Mammary epithelial cell (primary cell): ENCODE measurements at places on chromosomes 2 and 18. TPM values are rescaled to one million over a fixed set of nuclear protein-coding genes. Genes with fewer than 3 reads are reported as not detected.

SLC5A7 gene
- total RNA-seq = not detected in 2 replicates

IL1RL2 gene
- total RNA-seq = 4.7 TPM

OSBPL6 gene
- total RNA-seq = 32.9 and 43.2 TPM in 2 replicates

INHBB gene
- total RNA-seq = 0.11 TPM in 1 of 2 replicates, not detected in the other

ATOH8 gene
- total RNA-seq = not detected in 2 replicates

FBXO15 gene
- 0.73 and 1.1 TPM in 2 replicates for total RNA-seq

MYO7B gene
- not detected in 2 replicates for total RNA-seq

CYP27C1 gene
- 0.67 TPM for total RNA-seq

VSNL1 gene
- total RNA-seq = 5.0 and 20.0 TPM in 2 replicates

NYAP2 gene
- total RNA-seq = not detected in 2 replicates

GKN2 gene
- not detected for total RNA-seq

CD8A gene
- 0.17 TPM for total RNA-seq

RAX gene
- not detected for total RNA-seq

DNA sequence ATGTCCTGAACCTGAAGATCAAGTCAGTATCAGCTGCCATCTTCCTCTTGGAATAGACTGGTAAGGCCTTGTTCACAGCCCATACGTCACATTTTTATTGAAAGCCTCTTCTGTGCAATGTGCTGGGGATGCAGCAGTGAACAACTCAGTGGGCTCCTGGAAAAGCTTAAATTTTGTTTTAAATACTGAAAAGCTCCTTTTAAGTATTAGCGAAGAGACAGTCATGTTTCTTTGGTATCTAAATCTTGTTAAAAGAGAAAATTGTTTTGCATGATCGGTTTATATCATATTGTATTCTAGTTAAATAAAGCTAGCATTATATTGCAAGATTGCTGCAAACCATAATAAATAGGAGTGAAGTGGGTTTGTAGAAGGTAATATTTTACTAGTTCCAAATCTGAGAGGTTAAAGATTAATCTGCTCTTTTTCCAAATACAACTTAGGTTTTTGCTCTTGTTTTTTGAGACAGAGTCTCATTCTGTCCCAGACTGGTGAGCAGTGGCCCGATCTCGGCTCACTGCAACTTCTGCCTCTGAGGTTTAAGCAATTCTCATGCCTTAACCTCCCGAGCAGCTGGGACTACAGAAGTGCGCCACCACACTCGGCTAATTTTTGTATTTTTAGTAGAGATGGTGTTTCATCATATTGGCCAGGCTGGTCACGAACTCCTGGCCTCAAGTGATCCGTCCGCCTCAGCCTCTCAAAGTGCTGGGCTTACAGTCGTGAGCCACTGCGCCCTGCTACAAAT is 1.6 kb upstream of the RMDN2 start:
- no peak for DNase-seq

- no peak for DNase-seq
Measured at GRCh38 chr2:127381762-127382161, 6.0 kb downstream of the MAP3K2 start.

GRCh38 chr18:26813043-26813442 is 52.5 kb downstream of the AQP4 start:
- DNase-seq = peak; percentile 67

DNA sequence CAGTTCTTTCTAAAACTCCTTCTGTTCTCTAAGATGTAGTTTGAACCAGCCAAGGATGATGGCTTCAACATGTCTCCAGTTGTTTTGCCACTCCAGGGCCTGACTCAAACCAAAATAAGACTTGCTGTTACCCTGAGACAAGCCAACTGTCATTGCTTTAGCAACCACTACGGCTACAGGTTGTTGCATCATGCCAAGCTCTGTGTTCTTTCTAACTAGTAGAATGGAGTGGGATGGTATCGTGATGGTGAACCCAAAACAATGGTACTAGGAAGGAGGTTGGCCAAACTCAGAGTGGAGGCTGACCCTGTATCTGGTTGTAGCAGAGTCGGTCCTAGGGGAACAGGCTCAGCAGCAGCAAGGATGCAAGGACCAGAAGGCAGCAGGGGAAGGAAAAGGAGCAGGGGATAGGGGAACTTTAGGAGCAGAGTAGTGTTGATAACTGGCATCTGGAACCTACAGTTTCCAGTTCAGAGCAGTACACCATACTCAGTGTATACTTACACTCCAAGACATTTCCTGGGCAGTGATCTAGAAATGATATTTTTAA is 51.6 kb downstream of the PDK1 start:
- no peak for DNase-seq

- DNase-seq = peak; percentile 53
Measured at GRCh38 chr2:61834893-61835292, 19.0 kb downstream of the FAM161A start.

GRCh38 chr18:27860701-27861107 is 316.2 kb downstream of the CDH2 start:
- peak; percentile 8 for DNase-seq

GRCh38 chr2:15260835-15261234 is 300.3 kb downstream of the NBAS start:
- DNase-seq = no peak

DNA sequence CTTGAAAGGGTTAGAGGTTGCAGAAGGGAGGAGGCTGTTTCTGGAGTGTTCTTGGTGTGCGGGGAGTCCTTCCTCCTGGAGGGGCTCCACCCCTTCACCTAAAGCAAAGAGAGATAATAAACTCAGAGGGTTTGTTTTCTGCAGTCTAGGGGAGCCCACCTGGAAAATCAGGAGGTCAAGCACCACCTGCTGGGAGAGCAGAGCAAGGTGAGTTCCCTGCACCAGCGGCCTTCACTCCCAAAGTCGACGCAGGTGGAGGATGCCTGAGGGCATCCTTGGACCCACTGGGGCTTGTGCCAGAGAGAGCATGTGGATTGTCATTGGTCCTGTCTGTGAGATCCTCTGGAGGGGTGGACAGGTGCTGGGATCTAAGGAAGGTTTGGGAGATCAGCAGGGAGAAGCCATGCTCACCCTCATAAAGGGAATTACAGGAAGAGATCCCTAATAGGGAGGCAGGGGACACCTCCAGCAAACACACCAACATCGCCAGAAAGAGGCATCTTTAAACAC is 116.7 kb downstream of the KCNF1 start:
- no peak for DNase-seq

DNA sequence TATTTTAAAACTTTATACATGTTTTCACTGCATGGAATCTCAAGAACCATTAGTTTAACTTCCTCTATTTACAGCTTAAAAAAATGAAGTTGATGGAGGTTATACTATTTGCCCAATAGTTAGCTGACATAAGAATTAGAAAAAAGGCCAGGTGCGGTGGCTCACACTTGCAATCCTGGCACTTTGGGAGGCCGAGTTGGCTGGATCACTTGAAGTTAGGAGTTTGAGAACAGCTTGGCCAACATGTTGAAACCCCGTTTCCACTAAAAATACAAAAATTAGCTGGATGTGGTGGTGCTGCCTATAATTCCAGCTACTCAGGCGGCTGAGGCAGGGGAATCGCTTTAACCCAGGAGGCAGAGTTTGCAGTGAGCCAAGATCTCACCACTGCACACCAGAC is 125.1 kb upstream of the CDH19 start:
- no peak for DNase-seq

DNA sequence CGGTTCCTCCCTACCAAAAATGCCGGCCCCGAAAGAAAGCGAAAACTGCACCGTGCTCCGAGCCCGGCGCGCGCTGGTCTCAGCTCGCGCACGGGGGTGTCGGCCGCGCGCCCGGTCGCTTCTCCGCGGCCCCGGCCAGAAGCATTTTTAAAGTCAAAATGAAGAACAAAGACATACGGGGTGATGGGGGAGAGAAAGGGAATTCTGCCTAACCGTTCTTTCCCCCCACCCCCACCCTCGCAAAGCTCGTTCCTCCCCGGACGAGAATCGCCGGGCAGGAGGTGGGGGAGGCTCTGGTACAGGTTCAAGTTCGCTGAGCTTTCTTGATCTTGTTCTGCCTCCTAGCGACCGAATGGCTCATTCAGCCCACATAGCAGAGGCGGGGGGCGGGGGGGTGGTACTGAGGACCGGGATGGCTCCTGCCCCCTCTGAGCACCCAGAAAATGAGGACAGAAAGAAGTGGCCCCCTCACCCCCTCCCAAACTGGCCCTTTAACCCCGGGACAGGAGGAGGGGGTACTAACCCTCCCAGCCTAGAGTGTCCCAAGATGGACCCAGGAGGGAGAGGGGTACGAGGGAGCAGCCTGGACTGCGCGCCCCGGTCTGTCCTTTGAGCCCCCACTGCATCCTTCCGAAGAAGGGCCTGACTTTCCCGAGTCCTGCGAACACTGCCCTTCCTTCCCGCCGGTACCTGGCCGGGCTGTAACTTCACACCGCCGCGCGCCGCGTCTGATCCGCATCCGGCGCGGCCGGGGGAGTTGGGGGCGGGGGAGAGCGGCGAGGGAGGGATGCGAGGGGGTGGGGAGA is 3.1 kb downstream of the BCL11A start:
- peak; percentile 81 for DNase-seq

GRCh38 chr18:44838971-44839666 is 158.4 kb downstream of the SETBP1 start:
- DNase-seq = peak; percentile 57

DNA sequence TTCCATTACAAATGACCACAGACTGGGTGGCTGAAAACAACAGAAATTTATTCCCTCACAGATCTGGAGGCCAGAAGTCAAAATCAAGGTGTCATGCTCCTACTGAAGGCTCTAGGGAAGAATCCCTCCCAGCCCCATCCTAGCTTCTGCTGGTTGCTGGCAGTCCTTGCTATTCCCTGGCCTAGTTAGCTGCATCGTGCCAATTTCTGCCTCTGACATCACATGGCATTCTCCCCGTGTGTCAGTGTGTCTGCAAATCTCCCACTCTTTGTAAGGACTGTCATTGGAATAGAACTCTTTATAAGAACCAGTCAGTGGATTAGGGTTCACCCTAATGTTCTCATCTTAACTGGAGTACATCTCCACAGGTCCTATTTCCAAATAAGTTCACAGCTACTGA is 30.5 kb upstream of the NCKAP5 start:
- DNase-seq = no peak

DNA sequence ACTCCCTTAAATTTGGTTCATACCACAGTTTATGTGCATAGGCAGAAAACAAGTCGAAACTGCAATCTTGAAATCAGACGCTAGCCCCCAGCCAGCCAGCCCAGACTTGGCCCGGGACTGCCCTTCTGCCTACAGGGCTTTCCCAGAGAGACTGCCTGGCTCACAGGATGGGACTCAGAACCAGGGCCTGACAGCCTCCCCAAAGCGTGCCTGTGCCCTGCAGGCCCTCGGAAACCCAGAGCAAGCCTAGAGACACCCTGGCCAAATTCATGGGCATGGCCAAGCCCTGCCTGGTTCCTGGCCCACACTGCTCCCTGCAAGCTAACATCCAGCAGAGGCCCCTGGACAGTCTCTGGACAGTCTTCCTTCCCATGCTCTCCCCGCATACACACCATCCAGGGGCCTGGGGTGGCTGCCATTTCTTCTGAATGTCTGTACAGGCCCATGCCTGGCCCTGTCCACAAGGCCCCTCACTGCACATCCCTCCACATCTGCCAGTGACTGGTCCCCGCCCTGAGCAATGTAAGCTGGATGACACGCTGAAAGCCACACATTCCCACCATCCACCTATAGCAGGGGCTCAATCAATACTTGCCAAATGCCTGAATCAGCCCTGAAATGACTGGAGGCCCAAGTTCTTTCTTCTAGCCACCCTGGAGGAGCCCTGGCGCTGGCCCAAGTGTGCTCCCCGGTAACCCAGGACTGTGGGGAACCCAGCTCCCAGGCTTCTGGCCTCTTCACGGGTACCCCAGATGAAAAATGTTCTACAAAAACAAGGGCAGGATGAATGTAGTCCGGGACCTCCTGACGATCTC is 73.1 kb downstream of the HDAC4 start:
- no peak for DNase-seq

GRCh38 chr18:78192054-78192453 is 787.6 kb upstream of the SALL3 start:
- no peak for DNase-seq

GRCh38 chr2:41728788-41729338 is 319.0 kb upstream of the PKDCC start:
- DNase-seq = no peak

- no peak for DNase-seq
Measured at GRCh38 chr18:55232506-55232905, 273.2 kb upstream of the CCDC68 start.

DNA sequence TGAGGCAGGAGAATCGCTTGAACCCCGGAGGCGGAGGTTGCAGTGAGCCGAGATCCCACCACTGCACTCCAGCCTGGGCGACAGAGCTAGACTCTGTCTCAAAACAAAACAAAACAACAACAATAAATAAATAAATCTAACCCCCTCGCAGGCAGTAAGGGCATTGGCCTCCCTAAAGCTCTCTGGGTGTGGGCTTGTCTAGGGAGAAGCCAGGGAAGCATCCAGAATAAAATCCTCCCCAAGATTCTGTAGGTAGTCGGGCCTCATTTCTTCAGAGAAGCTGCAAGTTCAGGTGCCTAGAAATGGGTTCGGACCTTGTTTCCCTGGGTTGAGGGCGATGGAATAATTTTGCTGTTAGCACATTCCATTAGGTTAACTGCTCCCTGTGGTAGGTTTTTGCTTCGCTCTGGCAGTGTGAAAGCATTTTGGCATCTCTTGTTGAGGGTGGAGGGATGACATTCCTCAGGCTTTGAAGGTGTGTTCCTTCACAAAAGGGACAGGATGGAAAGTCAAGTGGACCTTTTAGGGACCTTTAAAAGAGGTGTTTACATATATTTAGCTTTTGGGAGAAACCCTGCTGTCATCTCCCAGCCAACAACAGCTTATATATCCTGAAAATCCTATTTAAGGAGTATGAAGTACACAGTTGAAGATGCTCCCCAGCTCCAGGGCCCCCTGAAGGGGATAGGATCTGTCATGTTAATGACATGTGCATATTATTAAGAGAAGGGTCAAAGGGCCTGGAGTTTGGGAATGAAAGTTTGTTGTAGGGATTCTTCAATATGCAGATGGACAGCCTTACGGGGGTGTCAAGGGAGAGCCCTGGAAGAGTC is 17.7 kb downstream of the MYCN start:
- no peak for DNase-seq

DNA sequence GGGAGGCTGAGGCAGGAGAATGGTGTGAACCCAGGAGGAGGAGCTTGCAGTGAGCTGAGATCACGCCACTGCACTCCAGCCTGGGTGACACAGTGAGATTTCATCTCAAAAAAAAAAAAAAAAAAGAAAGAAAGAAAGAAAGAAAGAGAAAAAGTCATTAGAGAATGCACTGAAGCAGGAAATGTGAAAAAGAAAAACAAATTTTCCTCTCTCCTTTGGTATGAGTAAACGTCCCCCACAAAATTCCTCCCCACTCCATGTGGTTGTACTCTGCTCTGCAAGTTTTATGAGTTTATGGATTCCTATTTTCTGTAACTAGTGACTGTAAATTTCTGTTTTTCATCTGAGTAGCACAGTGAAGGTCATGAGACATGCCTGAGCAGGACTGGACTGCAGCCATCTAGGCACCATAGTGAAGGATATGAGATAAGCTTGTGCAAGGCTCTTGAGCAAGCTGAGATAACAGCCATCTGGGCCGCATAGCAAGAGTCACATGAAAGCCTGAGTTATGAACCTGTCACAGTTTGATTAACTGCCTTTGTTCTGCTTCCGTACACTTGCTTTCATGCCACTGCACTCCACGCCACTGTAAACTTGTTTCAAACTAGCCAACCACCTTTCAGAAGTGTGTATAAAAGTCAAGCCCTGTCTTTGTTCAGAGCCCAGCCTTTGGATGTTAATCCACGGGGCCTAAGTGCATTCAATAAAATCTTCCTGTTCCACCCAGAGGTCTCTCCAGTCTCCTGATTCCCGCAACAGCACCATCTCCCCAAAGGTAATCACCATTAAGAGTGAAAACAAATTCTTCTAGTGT is 50.2 kb downstream of the SKA1 start:
- DNase-seq = peak; percentile 3
